Stimulated activated CD8-positive, alpha-beta memory T cell treated with anti-CD3 and anti-CD28 coated beads, Interleukin-7, amount 100 ng/mL, for 1 hour (primary cell): ENCODE measurements at places on chromosomes 7 and 10.

DNA sequence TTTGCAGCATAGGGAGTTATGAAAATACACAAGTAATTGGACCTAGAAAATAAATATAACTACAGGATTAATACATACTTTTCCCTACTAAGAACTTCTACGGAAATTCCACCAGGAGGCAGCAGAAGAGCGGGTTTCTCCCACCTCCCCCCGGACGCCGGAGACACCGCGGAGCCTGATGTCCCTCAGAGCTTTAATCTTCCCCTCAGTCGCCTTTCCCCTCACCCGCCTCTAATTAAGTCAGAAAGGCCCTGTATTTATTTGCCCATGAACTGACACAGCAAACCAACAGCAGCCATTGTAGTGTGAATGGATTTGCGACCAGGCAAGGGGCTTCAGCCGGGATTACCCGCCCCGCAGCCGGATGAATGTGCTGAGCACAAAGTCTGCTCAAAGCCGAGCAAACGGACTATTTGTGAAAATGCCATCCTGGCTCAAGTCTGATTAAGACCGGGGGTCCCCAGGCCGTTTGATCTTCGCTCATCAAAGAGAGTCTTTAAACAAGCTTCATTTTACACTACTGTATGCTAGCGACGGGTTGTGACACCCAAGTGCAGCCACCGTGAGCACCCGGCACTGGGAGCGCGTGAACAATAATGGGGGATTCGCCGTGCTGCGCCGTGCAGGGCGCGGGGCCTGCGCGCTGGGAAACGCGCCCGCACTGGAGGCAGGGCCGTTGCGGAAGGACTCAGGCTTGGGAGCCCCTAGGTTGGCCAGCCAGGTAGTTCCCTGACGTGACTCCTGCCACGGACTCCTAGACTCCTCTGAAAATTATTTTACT is 5.6 kb upstream of the DKK1 start:
- DNase-seq = no peak

- DNase-seq = no peak
Observed at GRCh38 chr7:42217053-42217452, 20.0 kb downstream of the GLI3 start.

- DNase-seq = no peak
Observed at GRCh38 chr7:26279405-26279804, 12.3 kb upstream of the SNX10 start.

DNA sequence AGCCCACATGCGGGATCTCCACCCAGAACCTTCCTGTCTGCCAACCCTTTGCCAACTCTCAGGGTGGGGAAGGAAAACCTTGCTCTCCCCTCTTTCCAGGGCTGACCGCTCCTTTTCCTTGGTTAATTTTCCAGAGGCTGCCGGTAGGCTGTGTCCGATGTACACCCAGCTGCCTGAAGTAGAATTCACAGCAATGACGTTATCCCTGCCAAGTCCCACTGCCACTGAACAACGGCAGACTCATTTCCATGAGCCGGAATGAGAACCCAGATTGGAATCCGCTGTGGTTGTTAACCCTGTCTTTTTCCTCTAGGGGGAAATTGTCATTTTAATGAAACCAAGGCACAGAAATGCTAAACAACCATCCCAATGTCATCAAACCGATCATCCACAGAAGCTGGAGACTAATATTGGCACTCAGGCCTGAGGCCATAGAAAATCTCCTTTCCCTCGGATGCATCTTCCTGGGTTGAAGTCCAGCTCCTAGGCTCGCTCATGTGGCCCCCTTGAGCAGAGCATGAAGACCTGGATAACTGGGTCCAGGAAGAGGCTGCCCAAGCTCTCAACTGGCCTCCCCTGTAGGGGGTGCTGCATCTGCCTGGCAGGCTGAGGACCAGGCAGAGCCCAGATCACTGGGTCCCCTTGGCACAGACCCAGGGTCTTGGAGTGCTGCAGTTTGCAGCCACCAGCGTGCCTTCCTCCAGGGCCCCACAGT is 30.4 kb downstream of the KLRG2 start:
- DNase-seq = no peak

DNA sequence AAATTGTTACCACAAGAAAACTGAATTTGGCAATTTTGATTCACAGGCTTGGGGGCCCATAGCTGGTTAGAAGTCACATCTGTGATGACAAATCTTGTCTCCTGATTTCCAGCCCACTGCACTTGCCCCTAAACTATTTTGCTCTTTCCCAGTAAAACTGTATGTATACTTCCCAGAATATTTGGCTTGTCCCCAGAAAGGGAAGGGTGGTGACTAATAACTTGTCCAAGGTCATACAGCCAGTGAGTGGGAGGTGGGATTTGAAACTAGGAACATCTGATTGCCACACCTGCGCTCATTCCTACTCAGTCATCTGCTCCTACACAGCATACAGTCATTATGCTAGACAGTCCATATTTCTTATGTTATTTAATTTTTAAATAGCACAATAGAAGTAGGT is 304.5 kb downstream of the SDHAF3 start:
- DNase-seq = no peak

DNA sequence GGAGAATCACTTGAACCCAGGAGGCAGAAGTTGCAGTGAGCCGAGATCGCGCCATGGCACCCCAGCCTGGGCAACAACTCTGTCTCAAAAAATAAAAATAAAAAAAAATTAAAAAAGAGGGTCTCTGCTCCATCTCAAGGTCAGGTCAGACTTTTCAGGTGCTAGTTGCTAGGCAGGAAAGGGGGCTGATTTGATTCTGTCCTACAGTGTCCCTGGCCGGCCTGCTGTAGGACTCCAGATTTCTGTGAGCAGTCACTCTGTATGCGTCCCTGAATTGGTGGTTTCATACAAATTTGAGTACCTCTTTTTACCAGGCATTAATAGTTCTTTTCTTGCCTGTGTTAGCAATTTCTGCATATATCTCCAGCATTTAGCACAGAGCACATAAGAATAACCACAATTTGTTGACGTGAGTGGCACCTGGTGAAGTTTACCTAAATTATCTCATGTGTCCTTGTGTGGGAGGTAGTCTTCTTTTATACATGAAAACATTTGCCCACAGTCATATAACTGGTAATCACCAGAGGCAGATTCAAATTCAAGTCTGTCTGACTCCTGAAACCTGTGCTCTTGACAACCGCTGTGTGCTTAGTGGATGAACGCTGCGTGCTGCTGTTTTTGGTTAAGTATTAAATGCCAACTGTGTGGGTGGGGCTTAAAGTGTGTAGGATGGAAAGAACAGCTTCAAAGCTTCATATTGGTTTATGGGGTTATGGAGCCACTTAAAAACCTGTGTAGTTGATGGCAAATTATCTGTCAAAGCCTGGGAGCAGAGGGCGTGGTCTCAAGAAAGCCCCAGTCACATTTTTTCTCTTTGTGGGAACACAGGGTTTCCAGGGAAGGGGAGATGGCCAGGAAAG is 3.2 kb upstream of the ZNF775 start:
- no peak for DNase-seq

- DNase-seq = no peak
Observed at GRCh38 chr7:25310896-25311295, 82.6 kb upstream of the NPVF start.

DNA sequence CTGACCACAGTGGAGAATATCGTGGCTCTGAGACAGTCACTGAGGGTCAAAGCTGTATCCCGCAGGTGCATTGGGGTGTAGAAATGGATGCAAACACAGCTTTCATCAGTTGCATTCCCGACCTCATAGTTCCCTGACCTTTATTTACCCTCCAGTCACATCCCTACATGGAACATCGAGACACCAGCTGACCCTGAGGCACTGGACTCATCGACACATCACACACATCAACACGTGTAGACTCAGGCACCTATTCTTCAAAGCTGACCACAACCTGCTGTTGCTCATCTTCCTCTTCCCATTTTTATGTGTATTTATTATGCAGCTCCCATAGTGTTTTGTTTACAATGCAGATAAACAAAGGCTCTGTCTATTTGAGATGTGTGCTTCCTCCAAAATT is 396.9 kb upstream of the NRP1 start:
- no peak for DNase-seq
